Heart left ventricle (tissue), 16 donors: ENCODE measurements at places on chromosomes 1 and 21. TPM values are rescaled to one million over a fixed set of nuclear protein-coding genes. Genes with fewer than 3 reads are reported as not detected.

The SLC39A1 gene
- 61.6 TPM for total RNA-seq

The ARHGEF19 gene
- 3.8 TPM for total RNA-seq

The TFF2 gene
- not detected for total RNA-seq

The C1orf167 gene
- 2.0 TPM for total RNA-seq

The RPTN gene
- total RNA-seq = not detected

The RIMS3 gene
- 1.1 TPM for total RNA-seq

The VHLL gene
- not detected for total RNA-seq

The HSPA6 gene
- 4.8 TPM for total RNA-seq

The CYP4X1 gene
- 0.86 TPM for total RNA-seq

The NEXN gene
- total RNA-seq = 278 TPM

The NOS1AP gene
- total RNA-seq = 5.1 TPM

The NPR1 gene
- 7.1 TPM for total RNA-seq

The LCE7A gene
- total RNA-seq = not detected

The LENEP gene
- not detected for total RNA-seq

The TAL1 gene
- 3.5 TPM for total RNA-seq

The PGLYRP3 gene
- total RNA-seq = not detected

The GBP5 gene
- 12.6 TPM for total RNA-seq

The DENND4B gene
- total RNA-seq = 44.0 TPM

The UCK2 gene
- 26.6 TPM for total RNA-seq

The TCEA3 gene
- total RNA-seq = 55.9 TPM

The LDLRAP1 gene
- total RNA-seq = 11.6 TPM

The CCDC185 gene
- not detected for total RNA-seq

The CENPS gene
- total RNA-seq = 9.0 TPM

The APCS gene
- not detected for total RNA-seq

The SPATA21 gene
- not detected for total RNA-seq

The SLC1A7 gene
- total RNA-seq = 0.19 TPM

The WNT4 gene
- total RNA-seq = 0.09 TPM

The LAMC2 gene
- total RNA-seq = 1.2 TPM

The SDE2 gene
- total RNA-seq = 15.0 TPM

The TNNI3K gene
- 91.5 TPM for total RNA-seq

The MATN1 gene
- not detected for total RNA-seq

The STX12 gene
- total RNA-seq = 20.0 TPM

The SH3BGRL3 gene
- 40.0 TPM for total RNA-seq

The PRSS38 gene
- total RNA-seq = not detected

The SPRR3 gene
- total RNA-seq = not detected

The SAMSN1 gene
- total RNA-seq = 1.8 TPM
